SW 1271 (cell line): ENCODE measurements at places on chromosomes 4 and X.

DNA sequence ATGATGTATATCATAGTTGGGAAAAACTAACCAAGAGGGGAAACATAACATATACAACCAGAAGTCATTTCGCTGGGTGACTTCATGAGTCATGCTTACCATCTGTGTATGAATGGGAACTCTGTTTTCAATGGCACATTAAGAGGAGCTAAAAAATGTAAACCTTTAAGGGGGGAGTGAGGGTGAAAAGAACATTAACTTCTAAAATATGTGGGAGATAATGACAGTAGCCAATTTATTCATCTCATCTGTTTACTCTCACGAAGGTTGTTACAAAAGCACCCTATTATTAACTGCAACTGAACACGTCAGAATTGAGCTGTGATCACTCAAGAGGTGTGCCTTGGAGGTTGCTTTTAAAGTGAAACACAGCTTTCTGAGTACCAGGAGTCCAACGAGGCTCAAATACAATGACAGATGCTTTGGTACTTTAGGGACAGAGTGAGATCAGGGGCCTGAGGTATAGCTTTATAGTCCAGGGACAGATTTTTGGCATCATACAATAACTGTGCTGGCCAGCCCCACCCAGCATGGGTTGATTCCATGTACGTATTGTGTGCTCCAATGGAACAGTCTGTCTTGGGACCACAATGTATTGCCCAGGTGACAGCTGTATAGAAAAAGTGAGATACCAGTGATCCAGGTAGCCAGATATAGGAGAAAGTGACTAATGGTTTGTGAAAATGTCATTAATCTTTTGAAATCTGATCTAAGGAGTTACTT is 107.3 kb downstream of the AMMECR1 start:
- DNase-seq = peak; percentile 0

- DNase-seq = no peak
Observed at GRCh38 chrX:64182208-64182607, 23.3 kb downstream of the AMER1 start.

DNA sequence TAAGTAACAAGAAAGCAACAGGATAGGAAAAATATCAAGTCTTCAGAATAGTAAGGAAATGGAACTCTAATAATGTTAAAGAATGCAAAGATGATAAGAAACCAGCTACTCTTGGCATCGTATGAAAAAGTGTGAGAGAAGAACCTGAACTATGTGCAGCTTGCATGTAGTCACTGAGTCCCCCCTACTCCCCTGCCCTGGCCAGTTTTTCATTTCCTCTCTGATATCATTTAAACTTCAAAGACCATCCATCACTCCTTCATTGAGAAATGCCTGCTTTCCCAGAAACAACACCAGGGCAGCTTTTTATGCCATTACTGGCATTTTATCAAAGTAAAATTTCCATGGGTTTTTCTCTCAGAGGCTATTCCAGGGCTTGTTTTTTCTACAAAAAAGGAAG is 28.1 kb downstream of the INPP4B start:
- DNase-seq = peak; percentile 53

- no peak for DNase-seq
Observed at GRCh38 chr4:82436130-82436529, 5.7 kb downstream of the ENOPH1 start.

- DNase-seq = no peak
Observed at GRCh38 chr4:71863457-71863856, 79.6 kb upstream of the GC start.

GRCh38 chr4:47145630-47146029 is 114.3 kb downstream of the GABRB1 start:
- DNase-seq = peak; percentile 4

GRCh38 chr4:159178151-159178546 is 75.3 kb downstream of the RAPGEF2 start:
- no peak for DNase-seq

- no peak for DNase-seq
Observed at GRCh38 chr4:149409555-149409962, 406.1 kb downstream of the IQCM start.

GRCh38 chrX:76148041-76148665 is 24.7 kb upstream of the PBDC1 start:
- no peak for DNase-seq

DNA sequence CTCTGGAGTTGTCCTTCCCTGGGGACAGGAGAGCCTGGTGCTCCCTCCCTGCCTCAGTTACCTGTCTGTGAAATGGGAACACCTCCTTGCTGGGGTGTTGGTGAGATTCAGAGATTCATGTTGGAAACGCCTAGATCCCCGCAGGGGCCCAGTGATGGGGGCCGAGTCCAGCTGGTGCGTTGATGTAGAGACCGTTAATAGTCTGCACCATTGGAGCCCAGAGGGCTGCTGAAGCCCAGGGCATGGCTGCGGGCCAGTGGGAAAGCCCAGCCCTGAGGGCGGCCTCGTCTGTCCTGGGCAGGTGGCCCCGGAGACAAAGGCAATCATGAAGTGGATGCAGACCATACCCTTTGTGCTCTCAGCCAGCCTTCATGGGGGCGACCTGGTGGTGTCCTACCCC is 14.4 kb downstream of the CPZ start:
- DNase-seq = no peak
